ENCODE measurements at places on chromosomes 2 and 18.

DNA sequence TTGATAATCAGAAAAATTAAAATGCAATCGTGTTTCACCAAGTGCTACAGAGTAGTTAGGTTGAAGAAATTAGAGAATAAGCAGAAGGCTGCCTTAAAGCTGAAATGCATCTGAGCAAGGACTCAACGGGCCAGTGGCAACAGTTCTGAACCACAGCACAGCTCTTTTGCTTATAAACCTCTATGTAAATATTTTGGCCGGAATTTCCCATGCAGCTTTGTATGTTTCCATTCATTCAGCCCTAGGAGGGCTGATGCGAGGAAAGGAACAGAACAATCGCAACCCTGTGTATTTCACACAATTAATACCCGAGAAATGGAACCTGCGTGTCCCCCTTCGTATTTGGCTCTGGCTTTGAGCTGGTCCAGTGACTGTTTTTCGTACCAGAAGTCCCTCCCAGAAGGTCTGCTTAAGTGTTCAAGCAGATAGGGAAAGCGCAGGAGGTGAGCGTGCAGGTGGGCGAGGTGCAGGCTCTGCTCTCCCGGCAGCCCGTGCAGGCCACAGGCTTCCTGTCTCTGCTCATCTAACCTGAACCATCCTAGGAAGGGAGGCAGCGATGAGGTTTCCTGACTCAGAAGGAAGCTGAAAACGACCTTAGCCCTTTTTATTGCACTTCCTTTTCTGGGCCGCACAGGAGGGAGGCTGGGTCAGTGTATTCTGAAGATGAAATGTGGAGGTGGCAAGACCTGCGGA, 67.3 kb downstream of the ASB1 start:
- DNase-seq: no peak

DNA sequence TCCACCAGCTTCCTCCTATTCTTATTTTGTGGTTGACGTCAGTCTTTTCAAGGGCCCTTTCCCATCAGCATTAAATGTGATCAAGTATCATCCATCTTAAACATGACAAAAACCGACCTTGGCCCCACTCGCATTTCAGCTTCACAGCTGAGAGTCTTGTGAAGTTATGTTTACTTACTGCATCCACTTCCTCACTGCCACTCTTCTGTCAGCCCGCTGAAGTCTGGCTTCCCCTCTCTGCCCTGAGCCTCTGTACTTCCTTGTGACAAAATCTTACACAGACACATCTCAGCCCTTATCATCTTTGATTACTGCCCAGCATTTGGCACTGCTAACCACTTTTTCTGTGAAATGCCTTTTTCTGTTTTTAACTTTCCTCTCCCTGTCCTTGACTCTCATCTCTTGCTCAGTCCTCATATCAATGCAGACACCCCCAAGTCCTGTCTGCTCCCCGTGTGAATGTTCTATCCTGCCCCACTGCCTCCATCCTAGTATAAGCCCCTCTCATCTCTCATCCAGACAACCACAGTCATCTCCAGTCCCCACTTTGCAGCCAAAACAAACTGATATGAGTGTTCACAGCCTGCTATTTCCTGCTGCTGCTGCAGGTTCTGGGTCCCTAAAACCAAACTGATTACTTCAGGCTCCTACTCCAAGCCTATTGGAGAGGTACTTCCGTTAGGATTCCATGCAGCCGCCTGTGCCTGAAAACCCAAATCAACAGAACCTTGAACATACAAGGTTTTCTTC, 31.4 kb downstream of the FOSL2 start:
- DNase-seq: no peak

GRCh38 chr2:203706403-203706802, at the start of gene CD28:
Gene CD28 (plus strand): TSS chr2:203706639. CDS start chr2:203706697, 58 bp downstream.
- DNase-seq: no peak

DNA sequence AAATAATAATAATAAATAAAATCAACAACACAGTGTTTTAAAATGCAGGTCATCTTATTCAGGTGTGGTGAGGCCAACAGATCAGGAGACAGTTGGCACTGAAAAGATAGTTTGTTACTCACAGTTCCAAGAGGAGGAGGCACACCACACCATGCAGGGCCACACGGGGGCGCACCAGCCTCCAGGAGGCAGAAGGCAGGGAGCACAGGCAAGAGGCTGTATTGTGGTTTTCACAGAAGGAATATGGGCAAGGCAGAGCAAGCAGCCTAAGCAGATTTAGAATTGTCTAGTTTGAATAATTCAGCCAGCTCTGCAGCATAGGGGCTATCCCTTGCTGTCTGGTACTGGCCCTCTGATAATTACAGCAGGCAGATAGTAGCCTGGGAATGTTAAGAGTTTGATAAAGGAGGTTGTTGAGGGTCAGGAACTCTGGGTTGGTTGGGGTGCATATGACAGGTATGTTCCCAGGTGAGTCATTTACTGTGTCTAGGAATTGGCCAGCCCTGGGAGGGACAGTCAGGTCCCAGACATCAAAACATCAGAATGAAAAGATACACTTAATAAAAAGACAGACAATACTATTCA, 31.3 kb downstream of the KIAA2012 start:
- no peak for DNase-seq

- no peak for DNase-seq
Observed at GRCh38 chr2:240245706-240246105, 105.2 kb upstream of the OTOS start.

GRCh38 chr2:145411493-145411892, 891.6 kb upstream of the ZEB2 start:
- no peak for DNase-seq

All from hematopoietic multipotent progenitor cell treated with erythropoietin and hydrocortisone succinate and interleukin-3 and kit ligand, for 17 days (in vitro differentiated cells).